Stomach (tissue), 19 donors: ENCODE measurements at places on chromosomes 6 and 20.
A peak's percentile ranks its signal among the peaks of the same experiment; 100 is the strongest.

- DNase-seq = no peak
Measured at GRCh38 chr20:8983478-8984345, 85.2 kb upstream of the PLCB4 start.

DNA sequence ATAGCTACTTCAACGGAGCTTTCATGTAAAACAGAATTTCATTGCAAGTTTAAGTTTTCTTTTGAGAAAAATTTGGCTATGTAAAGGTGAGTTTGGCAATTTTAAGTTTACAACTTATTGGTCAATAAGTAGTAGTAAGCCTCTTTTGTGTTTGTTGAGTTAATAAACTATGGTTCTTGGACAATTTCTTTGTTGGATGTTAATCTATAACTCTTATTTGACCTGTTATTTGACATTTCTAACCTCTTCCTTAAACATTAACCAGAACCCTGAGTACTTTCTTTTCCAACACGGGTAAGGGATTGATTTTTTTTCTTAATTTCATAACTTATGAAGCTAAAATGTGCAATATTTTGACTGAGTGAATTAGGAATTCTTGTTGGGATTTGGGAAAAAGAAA is 354.4 kb downstream of the PRKN start:
- DNase-seq = no peak

DNA sequence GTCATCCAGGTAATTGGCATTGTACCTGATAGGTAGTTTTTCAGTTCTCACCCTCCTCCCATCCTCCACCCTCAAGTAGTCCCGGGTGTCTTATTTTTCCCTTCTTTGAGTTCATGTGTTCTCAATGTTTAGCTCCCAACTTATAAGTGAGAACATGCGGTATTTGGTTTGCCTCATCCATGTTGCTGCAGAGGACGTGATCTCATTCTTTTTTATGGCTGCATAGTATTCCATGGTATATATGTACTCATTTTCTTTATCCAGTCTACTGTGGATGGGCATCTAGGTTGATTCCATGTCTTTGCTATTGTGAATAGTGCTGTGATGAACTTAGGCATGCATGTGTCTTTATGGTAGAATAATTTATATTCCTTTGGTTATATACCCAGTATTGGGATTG is 45.8 kb downstream of the RPRD1B start:
- no peak for DNase-seq

DNA sequence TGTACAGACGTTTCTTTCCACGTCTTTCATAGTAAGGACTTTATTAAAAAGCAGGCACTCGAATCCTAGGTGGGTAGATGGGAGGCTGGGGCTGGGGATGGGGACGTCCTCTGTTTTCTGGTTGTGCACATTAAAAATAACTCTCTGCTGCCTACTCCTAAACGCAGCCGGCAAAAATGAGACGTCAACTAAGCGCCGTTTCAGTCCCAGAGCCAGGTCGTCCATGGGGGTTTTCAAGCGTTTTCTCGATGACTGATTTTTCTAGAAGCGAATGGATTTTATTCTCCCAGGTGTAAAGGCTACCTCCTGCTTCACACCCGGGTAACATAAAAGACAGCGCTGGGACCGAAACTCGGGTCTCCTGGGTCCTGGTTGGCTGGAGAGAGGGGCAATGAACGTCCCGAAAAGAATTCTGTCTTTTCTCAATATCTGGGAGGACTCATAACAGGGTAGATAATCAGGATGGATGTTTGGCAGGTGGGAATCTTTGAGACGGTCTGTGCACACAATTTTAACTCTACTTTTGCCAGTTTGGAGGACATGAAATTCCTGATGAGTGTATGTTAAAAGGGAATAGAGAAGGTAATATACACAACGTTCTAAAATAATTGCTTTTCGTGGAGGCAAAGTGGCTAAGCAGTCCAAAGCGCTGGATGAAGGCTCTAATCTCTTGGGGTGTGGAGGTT is 25.2 kb downstream of the GPX6 start:
- DNase-seq = peak; percentile 57

- DNase-seq = no peak
Measured at GRCh38 chr6:119339941-119340456, 9.6 kb downstream of the MAN1A1 start.

DNA sequence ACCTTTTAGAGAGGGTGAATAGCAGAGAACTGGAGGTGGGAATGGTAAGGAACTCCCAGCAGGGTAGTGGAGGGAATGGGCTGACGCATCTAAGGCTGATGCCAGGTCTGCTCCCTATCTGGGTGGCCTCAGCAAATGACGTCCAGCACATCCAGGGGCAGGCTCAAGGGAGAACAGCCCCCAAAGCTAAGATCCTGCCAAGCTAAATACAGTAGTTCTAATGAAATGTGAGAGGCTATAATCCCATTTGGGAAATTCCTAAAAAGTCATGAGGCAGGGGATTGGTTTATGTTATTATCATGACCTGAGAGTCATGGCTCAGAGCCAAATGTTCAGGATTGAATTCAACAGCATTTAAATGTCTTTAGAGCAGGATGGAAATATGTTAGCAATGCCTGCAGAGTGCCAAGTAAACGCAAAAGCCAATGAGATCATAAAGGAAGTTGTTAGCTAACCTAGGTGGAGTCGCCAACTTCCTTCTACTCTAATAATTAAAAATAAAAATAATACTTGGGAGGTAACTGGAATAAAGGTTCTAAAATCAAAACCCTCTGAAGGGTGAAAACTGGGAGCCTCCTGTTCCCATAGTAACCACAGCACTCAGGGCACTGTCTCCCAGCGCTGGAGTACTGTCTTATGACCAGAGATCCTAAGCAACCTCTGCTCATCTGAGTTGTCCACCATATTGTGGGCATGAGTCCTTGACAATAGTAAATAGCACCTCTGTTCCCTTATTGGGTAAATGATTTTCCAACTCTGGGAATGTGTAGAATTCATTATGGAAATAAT is 34.8 kb downstream of the IYD start:
- no peak for DNase-seq

DNA sequence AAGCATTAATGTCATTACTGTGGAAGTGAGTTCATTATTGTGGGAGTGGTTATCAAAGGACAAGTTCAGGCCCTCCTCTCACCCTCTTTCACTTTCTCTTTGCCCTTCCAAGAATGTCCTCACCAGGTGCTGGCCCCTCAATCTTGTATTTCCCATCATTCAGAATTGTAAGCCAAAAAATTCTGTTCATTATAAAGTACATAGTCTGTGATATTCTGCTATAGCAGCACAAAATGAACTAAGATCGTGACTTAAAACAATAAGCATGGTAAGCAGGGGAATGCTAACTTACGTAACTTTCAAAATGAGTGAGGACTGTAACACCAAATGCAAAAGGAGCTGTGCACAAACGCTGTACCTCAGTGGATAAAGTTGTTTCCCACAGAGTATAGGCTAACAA is 515.7 kb upstream of the BTBD3 start:
- DNase-seq = no peak
